ENCODE measurements at places on chromosomes 4 and X.
A peak's percentile ranks its signal among the peaks of the same experiment; 100 is the strongest.

GRCh38 chrX:40402831-40403533, 177.8 kb upstream of the ATP6AP2 start:
- DNase-seq, result peak; percentile 54

- no peak for DNase-seq
Observed at GRCh38 chr4:34633241-34633640, 1611.1 kb downstream of the ARAP2 start.

DNA sequence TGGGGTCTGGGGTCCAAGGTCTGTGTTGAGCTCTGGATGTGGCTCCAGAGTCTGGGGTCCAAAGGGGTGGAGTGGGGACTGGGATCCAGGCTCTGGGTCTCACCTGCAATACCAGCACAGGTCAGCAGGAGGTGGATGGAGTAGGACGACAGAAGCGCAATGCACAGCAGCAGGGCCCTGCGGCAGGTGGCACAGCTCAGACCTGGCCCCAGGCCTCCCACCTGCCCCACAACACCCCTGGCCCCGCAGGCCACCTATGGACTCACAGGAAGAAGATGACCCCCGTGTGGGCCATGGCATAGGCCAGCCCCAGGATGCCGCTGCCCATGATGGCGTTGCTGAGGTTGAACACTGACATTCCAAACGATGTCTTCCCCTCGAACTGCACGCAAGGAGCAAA, 3.4 kb downstream of the SLC38A5 start:
- DNase-seq, result no peak

DNA sequence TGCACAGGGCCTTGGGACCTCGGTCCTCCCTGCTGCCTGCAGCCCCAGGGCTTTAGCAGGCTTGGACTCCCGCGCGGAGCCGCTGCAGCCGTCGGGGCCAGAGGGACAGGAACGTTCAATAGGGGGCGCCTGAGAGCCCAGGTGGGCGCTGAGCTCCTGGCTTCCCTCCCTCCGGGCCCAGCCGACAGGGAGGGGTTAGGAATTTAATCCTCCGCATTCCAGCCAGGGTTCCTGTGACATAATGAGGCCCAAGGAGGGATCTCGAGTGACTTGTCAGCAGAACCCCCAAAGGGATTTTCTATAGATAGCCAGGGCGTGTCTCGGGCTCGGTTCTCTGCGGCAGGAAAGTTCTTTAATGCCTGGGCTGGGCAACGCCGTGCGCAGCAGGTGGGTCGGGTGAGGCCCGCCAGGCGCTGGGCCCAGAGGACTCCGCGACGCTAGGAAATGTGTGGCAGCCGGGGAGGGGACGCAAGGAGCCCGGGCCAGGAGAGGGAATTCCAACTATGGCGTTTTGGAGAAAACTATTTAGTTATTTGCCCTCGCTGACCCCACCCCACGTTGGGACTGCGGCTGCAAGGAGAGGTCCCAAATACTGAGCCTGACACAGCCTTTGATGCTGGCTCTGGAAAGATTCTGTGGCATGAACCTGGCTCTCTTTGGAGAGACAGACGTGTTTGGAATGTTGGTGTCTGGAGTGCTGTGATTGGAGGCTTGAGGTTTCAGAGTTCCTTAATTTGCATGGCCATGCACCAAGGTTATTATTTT, 285.2 kb upstream of the GATB start:
- no peak for DNase-seq

DNA sequence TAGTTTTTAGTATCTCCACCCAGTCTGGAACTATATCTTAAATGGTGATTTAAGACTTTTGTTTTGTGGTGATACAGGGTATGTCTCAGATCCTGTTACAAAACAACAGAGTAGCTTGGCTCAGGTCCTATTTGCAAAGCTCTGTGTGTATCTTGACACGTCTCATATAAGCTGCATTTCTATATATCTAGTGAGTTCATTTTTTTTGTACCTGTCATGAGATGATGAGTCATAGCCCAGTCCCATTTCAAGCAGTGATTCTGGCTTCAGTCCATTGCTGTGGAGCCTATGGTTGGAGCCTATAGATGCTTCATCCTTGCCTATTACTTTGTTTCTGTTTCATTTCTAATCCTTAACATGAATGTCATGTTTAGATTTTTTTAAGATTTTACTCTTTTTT, 23.0 kb downstream of the GRXCR1 start:
- DNase-seq, result no peak

- no peak for DNase-seq
Observed at GRCh38 chr4:106195435-106195950, 120.5 kb downstream of the TBCK start.

DNA sequence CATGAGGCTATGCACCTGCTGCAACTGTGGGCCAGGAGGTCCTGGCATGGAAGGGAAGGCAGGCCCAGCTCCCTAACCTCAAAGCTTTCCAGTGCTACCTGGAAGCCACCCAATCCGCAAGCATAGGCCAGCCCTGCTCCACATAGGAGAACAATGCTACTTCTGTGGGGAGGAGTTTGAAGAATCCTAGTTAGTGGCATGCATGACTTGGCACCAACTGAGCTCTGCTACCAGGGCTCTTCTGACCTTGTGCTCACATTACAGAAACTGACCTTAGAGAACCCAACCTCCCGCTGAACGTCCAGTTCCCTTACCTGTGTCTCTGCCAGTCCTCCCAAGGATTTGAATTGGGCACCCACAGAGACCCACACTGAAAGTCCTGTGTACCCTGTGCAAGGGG, 58.8 kb downstream of the USP46 start:
- DNase-seq, result no peak

DNA sequence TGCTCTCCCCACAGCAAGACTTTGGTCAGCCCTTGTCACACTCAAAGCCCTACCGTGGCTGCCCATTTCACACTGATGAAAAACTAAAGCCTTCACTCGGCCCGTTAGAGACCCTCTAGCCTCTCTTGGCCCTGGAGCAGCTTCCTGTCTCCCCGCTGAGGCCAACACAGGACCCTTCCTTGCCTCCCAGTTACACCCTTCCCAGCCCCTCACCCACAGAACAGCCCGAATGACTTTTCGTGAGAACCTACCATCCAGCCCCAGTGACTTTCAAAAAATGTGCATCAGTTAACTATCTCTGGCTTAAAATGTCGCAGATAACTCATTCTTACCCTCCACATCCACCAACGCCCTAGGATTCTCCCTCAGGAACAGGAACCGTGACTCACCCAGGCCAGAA, 756 bp upstream of the TAF9B start:
- DNase-seq, result no peak

DNA sequence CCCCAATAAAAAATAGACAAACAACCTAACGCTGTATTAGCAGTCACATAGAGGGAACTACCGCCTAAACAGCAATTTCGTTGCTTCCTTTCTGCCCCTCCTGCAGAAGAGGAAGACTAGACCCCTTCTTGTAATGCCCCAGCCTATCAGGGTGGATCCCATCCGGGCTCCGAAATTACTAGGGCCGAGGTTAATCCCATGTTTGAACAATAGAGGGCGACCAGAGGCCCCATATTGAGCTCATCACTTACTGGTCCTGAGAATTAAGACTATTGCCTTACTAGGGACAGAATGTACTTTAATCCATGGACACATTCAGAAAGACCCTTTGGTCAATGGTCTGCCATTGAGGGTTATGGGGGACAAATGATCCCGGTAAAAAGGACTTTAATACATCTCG, 11.8 kb upstream of the ZNF630 start:
- peak; percentile 38 for DNase-seq

DNA sequence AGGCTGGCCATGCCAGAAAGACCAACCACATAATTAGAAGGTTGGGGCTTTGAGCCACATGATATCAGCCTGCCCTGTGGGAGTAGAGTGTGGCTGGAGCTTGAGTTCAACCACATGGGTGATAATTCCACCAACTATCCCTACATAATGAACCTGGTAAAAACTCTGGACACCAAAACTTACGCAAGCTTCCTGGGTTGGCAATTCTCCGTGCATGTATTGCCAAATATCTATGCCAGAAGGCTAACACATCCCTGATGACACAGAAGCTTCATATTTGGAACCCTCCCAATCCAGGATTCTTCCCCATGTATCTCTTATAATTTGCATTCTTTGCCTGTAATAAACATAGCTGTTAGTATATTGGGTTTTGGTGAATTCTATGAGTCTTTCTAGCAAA, 68.2 kb downstream of the FUNDC1 start:
- DNase-seq, result no peak

- peak; percentile 37 for DNase-seq
Observed at GRCh38 chr4:85084371-85085094, 118.0 kb upstream of the WDFY3 start.

- DNase-seq, result peak; percentile 19
Observed at GRCh38 chr4:99816545-99817308, at the start of gene DAPP1. Gene DAPP1 (plus strand): TSS chr4:99816827. CDS start chr4:99816914, 87 bp downstream.

DNA sequence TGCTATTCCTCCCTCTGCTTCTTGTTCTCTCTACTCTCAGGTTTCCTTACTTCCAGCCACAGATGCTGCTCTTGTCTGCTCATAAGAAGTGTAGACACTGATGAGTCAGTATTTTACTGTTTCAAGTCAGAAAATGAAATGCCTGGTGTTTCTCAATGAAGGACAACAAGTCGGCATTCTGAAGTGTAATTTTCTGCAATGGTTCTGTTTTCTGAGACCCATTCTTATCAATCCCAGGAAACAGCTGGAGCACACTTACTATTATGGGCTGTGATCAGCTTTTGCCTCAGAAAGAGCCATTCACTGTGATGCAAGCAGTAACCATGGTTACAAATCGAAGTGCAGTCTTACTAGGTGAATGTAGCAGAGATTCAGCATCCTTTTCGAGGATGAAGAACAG, 42.0 kb downstream of the SLC4A4 start:
- DNase-seq, result no peak

GRCh38 chr4:149110481-149110880, 668.3 kb upstream of the NR3C2 start:
- no peak for DNase-seq

DNA sequence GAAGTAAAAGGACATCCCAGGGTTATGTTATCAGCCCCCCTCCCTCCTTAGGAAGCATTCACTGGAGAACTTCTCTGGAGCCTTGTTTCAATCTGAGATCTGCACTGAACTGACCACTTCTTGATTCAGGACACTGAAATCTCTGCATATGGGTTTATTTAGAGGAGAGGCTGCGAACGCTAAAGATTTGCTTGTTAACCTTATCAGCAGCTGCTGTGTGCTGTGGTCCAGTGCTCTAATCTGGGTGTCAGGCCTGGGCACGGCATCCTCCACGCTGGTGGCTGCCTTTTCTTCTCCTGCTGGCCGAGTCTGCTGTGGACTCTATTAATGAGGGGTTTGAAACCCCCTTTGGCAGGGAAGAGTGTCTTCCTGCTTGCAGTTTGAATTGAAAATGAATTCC, 1094.7 kb upstream of the TENM3 start:
- no peak for DNase-seq

DNA sequence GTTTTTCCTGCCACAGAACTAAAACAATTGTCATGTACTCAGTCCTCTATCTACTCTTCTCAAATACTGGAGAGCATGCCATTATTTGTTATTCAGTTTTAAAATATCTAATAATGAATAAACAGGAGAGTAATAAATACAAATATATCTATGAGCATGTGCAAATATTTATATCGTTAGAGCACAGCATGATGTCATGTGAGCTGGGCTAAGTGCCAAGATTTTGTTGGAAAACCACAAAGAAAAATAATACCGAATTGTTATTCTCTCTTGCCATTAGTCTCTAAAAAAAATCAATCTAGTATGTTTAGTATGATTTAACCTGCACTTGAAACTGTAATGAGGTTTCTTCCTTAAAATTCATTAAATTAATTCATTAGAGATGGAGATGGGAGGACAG, 97.3 kb downstream of the DDX60 start:
- no peak for DNase-seq

DNA sequence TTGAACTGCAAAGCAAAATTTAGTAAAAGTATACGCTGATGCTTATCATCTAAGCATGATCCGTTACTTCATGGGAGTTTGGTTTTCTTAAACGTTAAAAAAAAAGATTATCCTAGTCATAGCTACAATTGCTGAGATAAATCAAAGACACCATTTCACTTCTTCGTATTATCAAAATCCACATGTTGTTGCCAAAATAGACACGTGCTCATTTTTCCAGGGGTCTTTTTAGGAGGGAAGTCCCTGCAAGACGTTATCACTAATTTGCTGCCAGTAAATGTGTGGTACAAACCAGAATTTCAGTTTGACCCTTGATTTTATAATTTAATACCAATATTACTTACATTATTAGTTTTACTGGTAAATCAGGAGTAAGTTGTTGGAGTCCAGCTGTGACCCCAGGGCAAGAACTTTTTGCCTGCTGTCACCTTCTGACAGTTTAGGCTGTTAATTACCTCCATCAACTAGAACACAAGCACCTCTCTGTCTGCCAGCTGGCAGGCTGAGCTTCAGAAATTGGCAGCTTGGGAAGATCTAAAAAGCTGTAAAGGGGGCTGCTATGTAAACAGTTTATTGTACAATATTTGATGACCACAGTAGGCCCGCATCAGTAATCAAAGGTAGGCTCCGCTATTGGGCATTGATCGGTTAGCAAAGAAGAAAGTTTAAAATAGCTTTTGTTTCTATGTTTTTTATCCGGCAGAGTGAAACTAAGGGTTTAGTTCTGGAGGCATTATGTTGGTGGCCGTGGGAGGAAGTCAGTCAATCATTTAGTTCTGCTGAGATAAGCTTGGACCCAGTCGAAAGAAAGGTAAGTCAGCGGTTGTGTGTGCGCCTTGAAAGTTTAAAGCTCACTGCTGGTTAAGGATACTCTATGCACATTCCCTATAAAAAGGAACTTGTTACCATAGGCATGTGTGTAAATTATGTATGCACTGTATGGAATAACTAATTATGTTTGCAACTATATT, 196.4 kb downstream of the FBXO8 start:
- no peak for DNase-seq

- no peak for DNase-seq
Observed at GRCh38 chr4:164446516-164446915, 307.4 kb upstream of the SMIM31 start.

DNA sequence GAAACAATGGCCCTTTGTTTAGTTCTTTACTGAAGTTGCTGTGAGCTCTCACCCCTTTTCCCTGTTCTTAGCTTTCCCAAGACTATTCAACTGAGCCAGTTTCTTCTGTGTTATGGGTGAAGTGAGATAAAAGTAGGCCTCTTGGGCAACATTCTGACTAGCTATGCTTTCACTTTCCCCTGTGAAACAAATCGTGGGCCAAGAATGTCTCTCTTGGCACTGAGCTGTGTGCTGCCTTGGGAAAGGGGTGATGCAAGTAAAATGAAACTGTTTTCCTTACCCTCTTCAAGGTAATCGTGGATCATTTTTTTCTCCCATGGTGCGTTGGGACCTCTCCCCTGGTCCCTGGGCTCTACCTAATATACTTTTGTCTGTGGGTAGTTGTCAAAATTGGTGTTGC, 653.9 kb upstream of the MAGEB2 start:
- DNase-seq, result no peak
